ENCODE measurements at places on chromosomes 2 and 18. TPM values are rescaled to one million over a fixed set of nuclear protein-coding genes. Genes with fewer than 3 reads are reported as not detected.
A peak's percentile ranks its signal among the peaks of the same experiment; 100 is the strongest.

DNA sequence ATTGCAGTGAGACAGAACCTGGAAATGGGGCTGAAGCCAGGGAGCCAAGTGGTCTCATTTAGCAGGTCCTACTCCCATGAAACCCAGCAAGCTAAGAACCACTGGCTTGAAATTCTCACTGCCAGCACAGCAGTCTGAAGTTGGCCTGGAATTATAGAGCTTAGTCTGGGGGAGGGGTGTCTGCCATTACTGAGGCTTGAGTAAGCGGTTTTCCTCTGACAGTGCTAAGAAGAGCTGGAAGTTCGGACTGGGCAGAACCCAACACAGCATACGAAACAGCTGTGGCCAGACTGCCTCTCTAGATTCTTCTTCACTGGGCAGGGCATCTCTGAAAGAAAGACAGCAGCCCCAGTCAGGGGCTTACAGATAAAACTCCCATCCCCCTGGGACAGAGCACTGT lies 305.7 kb upstream of the SETBP1 start:
- peak; percentile 51 for DNase-seq

DNA sequence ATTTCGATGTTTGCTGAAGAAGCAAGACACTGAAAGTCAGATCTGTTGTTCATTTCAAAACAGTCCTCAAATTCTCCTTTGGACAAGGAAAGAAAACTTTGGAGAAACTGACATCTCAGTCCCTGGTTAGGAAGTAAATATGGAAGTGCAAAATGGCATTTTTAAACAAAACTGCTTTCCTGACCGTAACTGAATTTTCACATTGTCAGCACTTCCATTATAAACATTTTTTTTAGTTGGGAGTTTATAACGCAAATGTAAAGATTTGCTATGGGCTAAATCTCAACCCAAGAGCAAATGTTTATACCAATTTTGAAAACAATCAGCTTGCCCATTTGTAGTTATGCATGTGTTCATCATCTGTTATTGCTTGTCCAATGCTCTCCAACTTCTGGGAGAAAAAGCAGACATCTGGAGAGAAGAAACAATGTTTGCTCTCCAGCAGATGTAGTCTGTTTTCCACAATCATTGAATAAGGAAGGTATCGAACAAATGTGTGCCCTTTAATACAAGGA lies 520.1 kb downstream of the ARHGAP15 start:
- DNase-seq, result no peak

DNA sequence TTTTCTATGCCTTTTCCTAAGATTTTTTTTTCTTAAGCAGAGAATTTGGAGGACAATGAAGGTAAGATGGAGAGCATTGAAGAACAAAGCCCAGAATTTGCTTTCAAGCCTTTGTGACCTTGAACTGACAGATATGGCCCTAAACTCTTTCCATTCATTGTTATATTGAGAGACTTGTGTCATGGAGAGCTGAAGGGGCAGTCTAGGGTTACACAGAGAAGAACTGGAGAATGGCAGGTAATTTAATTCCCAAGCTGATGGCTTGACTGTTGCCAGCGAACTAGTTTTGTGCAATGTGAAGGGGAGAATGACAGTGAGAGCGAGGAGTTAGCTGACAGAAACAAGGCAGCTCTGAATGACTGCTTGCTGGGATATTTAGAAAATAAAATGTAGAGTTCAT lies 1344.2 kb downstream of the LRP1B start:
- no peak for DNase-seq

DNA sequence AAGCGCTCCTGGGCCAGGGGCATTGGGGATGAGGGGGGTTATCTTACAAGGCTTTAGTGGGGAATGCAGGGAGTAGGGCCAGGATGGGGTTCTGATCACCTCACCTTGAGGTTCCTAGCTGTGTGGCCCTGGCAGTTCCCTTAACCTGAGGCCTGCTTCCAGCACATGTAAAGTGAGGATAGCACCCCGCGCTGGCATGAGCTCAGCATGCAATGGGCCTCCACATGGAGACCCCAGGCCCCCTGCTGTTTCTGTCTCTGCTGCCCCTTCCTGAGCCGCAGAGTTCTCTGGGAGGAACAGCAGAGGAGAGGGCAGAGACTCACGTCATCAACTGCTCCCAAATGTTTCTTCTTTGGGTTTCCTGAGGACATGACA lies 8.6 kb upstream of the TEX51 start:
- no peak for DNase-seq

- DNase-seq, result no peak
These were observed 90.4 kb upstream of the NOSTRIN start for GRCh38 chr2:168712053-168712452.

DNA sequence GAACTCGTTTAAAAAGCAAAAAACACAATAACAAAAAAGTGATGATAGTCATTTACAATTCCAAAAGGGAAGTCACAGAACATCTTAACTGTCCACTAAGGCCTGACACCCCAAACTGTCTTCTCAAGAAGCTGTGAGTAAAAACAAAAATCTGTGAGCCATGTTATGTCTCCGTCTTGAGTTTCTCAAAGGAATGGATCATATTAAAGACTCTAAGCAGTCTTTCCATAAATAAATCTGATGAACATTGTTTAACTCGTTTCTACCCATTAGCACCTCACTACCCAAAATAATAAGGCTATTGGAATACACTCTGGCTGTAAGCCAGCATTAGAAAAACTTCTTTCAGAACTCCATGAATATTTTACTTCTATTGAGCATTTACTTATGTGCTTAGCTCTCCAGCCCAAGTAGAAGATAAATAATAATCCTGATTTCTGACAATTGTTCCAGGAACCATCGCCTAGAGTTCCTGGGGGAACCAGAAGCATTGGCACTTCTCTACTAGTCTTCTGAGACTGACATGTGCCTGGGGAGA lies 396.0 kb downstream of the STK39 start:
- peak; percentile 89 for DNase-seq

- no peak for DNase-seq
These were observed 1.5 kb downstream of the MALL start for GRCh38 chr2:110113961-110114591.

GRCh38 chr18:6646801-6647200 lies 82.7 kb upstream of the ARHGAP28 start:
- peak; percentile 94 for DNase-seq

GRCh38 chr2:204673877-204674276 lies 128.6 kb downstream of the PARD3B start:
- no peak for DNase-seq

DNA sequence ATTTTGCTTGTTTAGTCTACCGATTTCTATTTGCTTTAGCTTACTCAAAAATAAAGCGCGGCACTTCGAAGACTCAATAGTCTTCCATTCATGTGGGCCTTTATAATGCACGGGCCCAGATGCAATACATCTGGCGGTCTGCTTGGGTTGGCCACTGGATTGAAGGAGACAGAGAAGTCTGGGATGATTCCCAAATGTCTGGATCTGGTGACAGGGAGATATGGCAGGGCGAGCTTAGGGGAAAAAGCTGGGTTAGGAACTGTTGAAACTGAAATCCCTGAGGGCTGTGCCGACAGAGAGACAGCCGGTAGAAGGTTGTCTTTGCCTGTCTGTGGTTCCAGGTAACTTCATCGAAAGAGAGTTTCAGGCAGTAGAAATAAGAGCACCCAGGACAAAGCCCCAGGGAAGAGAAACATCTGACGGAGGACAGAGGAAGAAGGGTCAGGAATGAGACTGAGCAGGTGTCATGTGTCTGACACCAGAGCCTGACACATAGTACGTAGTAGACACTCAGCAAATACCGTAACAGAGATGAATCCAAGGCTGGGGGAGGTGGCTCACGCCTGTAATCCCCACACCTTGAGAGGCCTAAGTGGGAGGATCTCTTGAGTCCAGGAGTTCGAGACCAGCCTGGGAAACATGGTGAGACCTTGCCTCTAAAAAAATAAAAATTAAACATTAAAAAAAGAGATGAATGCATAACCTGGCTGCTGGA lies 13.6 kb downstream of the CLUL1 start:
- DNase-seq, result peak; percentile 90

GRCh38 chr18:711310-711656 lies 1.1 kb downstream of the ENOSF1 start:
- DNase-seq, result peak; percentile 67

GRCh38 chr2:75337619-75338018 lies 138.3 kb upstream of the TACR1 start:
- no peak for DNase-seq

DNA sequence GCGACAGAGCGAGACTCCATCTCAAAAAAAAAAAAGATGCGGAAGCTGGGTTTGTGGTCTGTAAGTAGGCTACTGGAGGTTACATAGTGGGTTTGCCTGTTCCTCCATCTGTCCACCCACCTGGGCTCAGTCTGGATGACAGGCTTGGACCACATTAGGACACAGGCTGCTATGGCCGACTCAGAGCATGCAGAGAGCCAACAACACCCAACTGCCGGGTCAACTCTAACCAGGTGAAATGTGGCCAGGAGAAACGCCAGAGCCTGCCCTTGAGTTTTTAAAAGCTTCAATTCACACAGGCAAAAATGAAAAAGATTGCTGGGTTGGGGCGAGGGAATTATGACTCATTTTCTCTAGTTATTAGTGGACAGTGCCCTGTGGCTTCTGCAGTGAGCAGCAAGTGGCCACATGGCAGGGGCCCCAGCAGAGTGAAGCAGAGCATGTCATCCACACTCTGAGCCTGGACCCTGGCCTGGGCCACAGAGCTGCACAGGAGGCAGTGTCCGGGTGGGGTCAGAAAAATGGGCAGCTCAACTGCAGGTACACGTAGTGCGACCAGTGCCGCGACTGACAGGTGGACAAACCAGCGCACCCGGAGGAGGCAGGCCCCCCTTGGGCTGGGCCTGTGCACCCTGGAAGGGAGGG lies 67.4 kb downstream of the BIN1 start:
- DNase-seq, result no peak

DNA sequence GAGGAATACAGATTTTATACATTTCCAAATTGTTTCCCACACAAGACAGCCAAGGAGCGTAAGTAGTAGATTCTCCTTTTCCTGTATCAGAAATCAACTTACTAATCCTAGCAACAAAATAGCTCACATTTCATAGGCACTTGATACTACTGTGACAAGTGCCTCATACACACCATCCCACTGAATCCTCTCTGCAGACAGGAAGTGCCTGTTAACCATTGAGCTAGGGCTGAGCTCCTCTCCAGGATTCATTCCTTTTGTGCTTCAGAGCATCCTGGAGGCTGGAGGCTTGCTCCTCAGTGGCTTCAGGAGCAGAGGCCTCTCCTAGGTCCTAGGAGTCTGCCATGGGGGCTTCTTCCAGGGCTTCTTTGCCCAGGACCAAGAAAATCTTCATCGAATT lies 20.8 kb upstream of the ZNF396 start:
- DNase-seq, result no peak

GRCh38 chr2:86301711-86302202 lies 35.7 kb downstream of the REEP1 start:
- peak; percentile 79 for DNase-seq

Gene PROKR1
- total RNA-seq, result not detected

Gene FLACC1
- 8.0 TPM for total RNA-seq

Gene SLC11A1
- total RNA-seq, result 57.6 TPM

Gene LMAN1
- 108 TPM for total RNA-seq

Gene DSG3
- not detected for total RNA-seq

Gene TUBA3E
- not detected for total RNA-seq

Gene TGFA
- total RNA-seq, result 1.9 TPM

Gene USP34
- total RNA-seq, result 87.9 TPM

Gene DTNA
- 23.8 TPM for total RNA-seq

Data from lung (tissue), 17 donors.